ENCODE measurements at places on chromosomes 2 and 18. TPM values are rescaled to one million over a fixed set of nuclear protein-coding genes. Genes with fewer than 3 reads are reported as not detected.
A peak's percentile ranks its signal among the peaks of the same experiment; 100 is the strongest.

GRCh38 chr2:202249521-202250253 lies 11.3 kb upstream of the SUMO1 start:
- no peaks in the 10 kb centered on the region for H3K27me3 ChIP-seq
- peaks cover 6% of the 10 kb centered on the region for H3K4me1 ChIP-seq
- no peak overlapping the region for H3K27ac ChIP-seq

- no peaks in the 10 kb centered on the region for H3K36me3 ChIP-seq
- H3K27me3 ChIP-seq: no peaks in the 10 kb centered on the region
- H3K27ac ChIP-seq: no peak overlapping the region
- H3K4me1 ChIP-seq: no peaks in the 10 kb centered on the region
- no peak overlapping the region for H3K4me3 ChIP-seq
Measured at GRCh38 chr2:1415501-1415900, 2.2 kb downstream of the TPO start.

DNA sequence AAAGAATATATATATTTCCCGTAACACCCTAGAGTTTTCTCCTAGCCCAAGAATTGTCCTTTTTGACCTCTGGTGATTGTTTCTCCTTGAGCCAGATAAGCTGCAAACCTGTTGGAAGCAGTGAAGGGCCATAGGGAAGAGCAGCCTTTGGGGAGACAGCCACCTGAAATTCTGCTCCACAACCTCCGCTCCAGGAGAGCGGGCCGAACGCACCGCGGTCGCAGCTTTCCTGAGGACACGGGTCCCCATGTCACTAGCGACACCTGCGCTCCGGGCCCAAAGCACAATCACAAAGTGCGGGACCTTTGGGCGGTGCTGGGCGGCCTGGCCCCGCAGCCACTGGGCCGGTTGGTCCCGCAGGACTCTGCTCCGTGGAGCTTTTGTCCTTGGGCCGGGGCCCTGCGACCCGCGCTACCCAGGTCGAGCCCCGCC lies 557 bp upstream of the DSG2 start:
- peak overlapping the region; percentile 18 for H3K4me3 ChIP-seq
- DNase-seq: no peak

- H3K4me3 ChIP-seq: no peak overlapping the region
- H3K27me3 ChIP-seq: no peaks in the 10 kb centered on the region
- no peaks in the 10 kb centered on the region for H3K4me1 ChIP-seq
Measured at GRCh38 chr2:75087736-75088135, 111.6 kb downstream of the TACR1 start.

DNA sequence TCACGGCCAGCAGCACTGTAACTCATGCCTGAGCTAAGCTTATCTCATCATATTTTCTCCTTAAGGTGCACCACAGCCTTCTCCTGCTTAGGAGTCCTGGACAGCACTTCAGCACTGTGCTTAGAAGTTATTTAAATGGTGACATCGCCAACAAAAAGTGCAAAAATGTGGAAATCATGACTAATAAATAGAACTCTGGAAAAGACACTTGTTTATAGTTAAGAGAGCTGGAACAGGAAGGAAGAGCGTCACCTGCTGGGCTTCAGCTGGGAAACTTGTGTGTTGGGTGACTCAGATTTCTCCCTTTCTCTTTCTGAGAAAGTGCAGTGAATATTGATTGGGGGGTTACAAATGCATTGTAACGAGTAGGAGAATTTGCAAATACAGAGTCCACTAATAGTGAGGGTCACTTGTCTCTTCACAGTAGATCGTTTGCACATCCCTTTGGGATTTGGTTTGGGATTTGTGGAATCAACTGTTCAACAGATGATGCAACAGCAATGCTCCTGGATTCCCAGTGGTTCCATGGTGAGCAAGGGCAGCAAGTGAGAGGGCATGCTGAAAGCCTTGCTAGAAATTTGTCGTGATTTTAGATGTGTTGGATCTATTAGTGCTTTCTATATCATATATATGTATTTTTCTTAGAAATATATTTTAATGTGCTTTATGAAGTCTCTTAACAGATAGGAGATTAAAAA lies 84.2 kb downstream of the DOK6 start:
- no peaks in the 10 kb centered on the region for H3K27me3 ChIP-seq
- no peaks in the 10 kb centered on the region for H3K4me1 ChIP-seq
- H3K27ac ChIP-seq: no peak overlapping the region
- H3K4me3 ChIP-seq: no peak overlapping the region

DNA sequence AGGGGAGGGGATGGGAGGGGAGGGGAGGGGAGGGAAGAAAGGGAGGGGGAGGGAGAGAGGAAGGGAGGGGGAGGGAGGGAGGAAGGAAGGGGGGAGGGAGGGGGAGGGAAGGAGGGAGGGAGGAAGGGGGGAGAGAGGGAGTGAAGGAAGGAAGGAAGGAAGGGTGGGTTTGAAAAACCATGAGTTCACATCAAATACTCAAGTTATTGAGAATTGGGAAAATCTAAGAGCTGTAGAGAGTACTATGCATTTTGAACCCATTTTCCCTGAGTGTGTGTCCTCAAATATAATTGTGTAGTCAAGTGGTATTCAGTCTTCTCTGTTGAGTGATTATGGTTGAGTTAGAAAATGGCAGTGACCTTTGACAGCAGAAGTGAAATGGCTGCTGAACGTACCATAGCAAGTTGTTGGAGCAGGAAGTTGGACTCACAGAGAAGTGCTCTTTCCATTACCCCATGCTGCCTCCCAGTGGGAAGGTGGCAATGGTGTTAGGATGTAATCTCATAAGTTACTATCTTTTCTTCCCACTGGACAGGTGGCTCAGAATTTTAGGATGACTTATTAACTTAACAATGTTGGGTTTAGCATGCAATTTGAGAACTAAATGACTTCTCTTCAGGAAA lies 214.6 kb downstream of the SETBP1 start:
- H3K36me3 ChIP-seq: peaks cover 17% of the 10 kb centered on the region
- DNase-seq: peak; percentile 27
- no peak overlapping the region for H3K27ac ChIP-seq
- no peak overlapping the region for H3K4me3 ChIP-seq
- H3K4me1 ChIP-seq: peaks cover 49% of the 10 kb centered on the region

DNA sequence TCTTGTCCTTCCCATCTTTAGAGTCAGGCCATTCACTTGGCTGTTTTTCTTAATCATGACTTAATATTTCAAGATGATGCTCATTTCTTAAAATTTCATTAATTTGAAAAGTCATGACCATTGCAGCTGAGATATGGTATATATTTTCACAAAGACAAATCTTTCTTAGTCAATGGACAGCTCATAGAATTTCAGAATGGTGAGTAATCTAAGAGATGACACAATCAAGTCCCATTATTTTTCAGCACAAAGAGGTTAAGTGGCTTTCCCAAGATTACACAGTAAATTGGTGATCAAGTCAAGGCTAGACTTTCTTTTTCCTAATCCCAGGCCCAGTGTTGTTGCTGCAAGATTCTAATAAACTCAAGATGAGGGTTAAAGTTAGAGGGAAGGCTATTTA lies 34.4 kb upstream of the NT5C1B start:
- no peaks in the 10 kb centered on the region for H3K27me3 ChIP-seq
- no peak overlapping the region for H3K27ac ChIP-seq
- H3K4me3 ChIP-seq: no peak overlapping the region
- no peaks in the 10 kb centered on the region for H3K4me1 ChIP-seq
- no peaks in the 10 kb centered on the region for H3K36me3 ChIP-seq
- no peak for DNase-seq

DNA sequence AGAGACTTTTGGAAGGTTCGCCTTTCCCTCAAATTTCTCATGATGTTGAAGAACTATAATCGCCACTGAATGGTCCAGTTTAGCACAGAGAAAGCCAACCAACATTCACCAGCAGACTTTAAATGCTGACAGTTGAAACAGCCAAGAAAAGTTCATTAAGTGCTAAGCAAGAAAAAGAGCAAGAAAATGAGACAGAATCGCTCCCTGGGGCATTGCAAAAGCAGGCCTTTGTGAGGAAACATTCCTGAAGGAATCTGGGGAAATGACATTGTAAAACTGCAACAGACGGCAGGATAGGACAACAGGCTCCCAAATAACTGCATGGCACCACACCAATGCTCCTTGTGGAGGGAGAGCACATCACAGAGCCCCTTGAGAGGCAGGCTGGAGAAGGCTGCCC lies 269.3 kb upstream of the ID2 start:
- no peak overlapping the region for H3K4me3 ChIP-seq
- H3K36me3 ChIP-seq: no peaks in the 10 kb centered on the region
- no peak overlapping the region for H3K27ac ChIP-seq

GRCh38 chr2:4803396-4803795 lies 888.8 kb upstream of the SOX11 start:
- DNase-seq: no peak
- H3K4me3 ChIP-seq: no peak overlapping the region
- no peak overlapping the region for H3K27ac ChIP-seq
- H3K4me1 ChIP-seq: no peaks in the 10 kb centered on the region
- no peaks in the 10 kb centered on the region for H3K36me3 ChIP-seq

GRCh38 chr2:129092956-129093355 lies 774.3 kb upstream of the HS6ST1 start:
- no peaks in the 10 kb centered on the region for H3K4me1 ChIP-seq
- no peaks in the 10 kb centered on the region for H3K27me3 ChIP-seq
- DNase-seq: no peak
- no peaks in the 10 kb centered on the region for H3K36me3 ChIP-seq
- no peak overlapping the region for H3K4me3 ChIP-seq
- no peak overlapping the region for H3K27ac ChIP-seq

The ZSWIM2 gene
- not detected for total RNA-seq

The THSD7B gene
- 0.19 TPM for total RNA-seq

The SCTR gene
- not detected for total RNA-seq

Measured in activated T-cell treated with anti-CD3 and anti-CD28 coated beads, Interleukin-2, amount 50 U/mL, for 72 hours (primary cell).